Epithelial cell of prostate (primary cell): ENCODE measurements at places on chromosomes 3 and 15.

DNA sequence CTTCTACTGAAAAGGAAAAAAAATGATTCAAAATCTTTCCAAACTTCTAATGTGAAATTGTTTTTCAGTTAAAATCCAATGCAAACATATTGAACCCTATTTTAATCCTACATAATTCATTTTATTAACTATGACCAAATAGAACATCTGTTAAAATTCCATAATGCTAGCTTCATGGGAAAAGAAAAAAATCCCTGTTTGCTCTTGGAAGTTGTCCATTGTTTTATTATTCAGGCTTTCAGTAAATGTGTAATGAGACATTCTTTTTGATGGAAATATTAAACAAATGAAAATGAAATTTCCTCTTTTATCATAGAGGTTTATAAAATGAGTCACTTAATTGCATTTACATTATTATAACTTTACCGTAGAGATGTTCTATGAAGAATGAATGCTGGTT, 49.5 kb downstream of the SLC25A26 start:
- no peak for DNase-seq

- DNase-seq: no peak
Observed at GRCh38 chr3:81289676-81290075, 471.8 kb downstream of the GBE1 start.

DNA sequence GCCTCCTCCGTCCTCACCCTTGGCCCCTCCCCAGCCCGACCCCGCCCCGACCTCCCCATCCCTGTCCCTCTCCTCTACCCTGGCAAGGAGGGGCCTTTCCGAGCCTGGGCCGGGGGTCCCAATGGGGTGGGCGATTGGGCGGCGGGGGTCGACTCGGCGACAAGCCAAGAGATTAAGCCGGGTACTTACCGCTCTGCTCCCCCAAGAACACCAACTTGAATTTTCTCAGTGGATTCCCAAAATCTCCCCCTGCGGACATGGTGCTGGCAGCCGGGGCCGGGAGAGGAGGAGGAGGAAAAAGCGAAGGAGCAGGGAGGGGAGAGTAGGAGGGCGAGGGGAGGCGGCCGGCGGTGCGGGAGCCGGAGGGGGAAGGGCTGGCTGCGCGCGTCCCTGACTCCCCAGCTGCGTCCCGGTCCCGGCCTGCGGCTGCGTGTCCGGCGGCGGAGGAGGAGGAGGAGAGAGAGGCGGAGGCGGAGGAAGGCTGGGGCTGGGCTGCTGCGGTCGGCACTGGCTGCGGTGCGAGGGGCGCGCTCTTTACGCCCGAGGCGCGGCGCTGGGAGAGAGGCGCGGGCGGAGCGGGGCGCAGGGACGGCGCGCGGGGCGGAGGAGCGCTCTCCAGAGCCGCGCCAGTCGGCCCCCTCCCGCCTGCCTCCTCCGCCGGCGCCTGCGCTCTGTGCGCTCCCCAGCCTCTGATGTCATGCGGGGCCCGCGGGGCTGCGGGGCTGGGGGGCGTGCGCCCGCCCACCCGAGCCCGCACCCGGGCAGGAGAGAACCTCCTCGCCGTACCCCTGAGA, at the start of gene RAB6B:
TSS of gene RAB6B (minus strand) at position 675 of the 794 bp plus-strand sequence. CDS start at position 259, 416 bp downstream.
- no peak for DNase-seq

DNA sequence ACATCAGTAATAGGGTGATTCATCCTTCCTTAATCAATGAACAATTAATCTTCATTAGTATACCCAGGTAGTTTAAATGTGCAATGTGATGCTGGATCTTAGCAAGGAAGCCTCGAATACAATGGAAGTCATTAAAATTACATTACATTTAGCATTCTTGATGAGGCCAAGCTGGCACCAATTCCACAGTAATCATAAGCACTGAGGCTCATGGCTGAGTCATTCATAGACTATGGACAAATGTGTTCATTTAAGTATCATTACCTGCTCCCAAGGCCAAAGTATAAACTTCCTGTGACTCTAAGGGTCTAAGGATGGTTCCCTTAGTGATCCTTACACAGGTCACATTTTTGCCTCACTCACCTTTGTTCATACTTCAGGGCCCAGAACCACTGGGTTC, 266.4 kb upstream of the CDIN1 start:
- no peak for DNase-seq

DNA sequence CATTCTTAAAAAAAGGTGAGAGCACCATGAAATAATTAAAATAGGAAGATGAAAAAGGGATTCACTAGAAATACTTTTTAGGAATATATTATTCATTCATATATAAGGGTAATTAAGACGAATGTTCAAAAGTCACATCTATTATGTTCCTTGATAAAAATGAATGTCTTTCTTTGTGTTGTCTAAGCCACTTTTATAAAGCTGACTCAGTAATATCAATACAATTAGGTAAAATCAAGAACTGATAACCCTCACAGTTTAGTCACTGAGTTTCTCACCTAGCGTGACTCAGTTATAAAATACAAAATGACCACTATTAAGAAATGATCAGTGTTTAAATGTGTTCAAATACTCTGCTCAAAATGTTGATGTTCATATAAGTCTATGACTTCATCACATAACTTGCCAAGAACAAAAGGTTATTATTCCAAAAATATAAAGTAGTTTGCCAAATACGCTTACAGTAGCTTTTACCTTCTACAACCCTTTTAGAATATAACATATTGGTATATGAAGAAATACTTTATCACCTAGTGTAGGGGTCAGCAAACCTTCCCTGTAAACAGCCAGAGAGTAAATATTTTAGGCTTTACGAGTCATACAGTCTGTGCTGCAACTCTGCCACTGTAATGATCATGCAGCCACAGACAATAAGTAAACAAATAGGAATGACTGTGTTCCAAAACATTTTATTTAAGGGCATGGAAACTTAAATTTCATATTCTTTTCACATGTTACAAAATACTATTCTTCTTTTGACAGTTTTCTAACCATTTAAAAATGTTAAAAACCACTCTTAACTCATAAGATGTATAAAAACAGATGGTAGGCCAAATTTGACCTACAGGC, 369.8 kb downstream of the TBC1D5 start:
- no peak for DNase-seq
